ENCODE measurements at places on chromosomes 2 and 18.

GRCh38 chr2:71331581-71332434 lies at the start of gene ZNF638:
TSS of gene ZNF638 (plus strand) at chr2:71331782. CDS start at chr2:71348955, 17,173 bp downstream.
- DNase-seq = peak; percentile 79

- no peak for DNase-seq
These were observed 72.9 kb upstream of the SYT4 start for GRCh38 chr18:43350176-43350575.

DNA sequence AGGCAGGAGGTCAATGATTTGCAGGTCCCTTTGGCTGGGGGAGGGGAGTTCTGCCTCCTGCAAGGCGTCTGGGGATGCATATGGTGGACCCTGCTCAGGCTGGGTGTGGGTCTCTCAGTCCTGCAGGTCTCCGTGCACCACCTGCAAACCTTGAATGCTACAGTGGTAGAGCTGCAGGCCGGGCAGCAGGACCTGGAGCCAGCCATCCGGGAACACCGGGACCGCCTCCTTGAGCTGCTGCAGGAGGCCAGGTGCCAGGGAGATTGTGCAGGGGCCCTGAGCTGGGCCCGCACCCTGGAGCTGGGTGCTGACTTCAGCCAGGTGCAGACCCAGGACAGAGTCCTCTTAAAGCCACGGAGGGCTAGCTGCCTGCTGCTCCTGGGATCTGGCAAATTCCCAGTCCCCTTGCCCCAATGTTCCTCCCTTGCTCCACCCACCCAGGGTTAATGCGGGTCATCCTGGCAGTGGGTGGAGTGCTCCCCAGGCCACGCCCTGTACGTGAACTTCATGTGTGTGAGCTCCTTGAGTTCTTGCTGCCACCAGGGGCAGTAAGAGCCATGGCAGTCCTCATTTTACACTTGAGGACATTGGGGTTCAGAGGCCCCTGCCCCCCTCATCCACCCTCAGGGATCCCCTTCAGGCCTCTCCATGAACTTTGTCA lies 3.1 kb downstream of the PROM2 start:
- no peak for DNase-seq

DNA sequence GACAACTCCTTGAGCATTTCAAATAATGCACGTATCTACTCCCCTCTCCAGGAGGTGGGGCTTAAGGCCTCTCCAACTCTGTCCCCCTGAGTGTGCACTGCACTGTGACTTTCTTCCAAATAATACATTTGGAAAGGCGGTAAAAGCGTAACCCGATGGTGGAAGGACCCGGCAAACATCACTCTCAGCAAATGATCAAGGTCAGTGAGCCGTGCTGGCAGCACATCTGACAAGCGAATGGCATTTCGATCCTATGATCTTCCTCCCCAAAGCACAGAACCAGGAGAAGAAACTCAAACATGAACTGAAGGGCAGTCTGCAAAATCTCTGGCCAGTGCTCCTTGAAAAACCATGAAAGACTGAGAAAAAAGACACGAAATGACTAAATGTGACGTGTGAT lies 208.7 kb downstream of the TWIST2 start:
- DNase-seq = no peak
